Aorta (tissue), 5 donors: ENCODE measurements at places on chromosomes 3 and 15.

DNA sequence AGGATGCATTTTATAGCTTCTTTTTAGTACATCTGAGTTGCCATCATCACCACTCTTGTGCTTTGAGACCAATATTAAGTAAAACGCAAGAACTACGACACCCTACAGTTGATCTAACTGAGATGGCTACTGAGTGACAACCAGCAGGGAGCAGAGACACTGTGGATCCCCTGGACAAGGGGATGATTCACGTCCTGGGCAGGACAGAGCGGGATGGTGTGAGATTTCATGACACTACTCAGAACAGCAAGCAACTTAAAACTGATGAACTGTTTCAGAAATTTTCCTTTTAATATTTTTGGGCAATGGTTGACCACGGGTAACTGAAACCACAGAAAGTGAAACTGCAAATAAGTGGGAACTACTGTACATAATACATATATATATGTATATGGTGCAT lies 299.2 kb downstream of the ADAMTS17 start:
- no peak for DNase-seq

DNA sequence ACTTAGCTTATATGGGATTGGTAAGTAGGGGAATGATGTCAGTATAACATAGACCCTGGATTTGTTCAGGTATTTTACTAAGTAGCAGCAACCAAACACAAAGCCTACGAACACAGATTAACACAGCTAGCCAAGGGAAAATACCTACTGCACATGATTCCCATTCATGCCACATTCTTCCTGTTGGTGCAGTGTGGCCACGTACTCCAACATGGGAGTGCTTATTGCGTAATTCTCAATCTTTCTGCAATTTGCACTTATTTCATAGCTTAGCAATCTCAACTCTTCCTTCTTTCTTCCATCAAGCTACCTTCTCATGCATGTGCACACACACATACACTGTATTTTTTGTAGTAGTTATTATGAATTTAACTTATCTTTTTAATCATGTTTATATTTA lies 186.8 kb downstream of the IL5RA start:
- DNase-seq, result no peak

GRCh38 chr3:133258358-133258757 lies 141.5 kb upstream of the BFSP2 start:
- DNase-seq, result no peak

GRCh38 chr3:123749711-123750110 lies 134.4 kb downstream of the MYLK start:
- DNase-seq, result no peak

DNA sequence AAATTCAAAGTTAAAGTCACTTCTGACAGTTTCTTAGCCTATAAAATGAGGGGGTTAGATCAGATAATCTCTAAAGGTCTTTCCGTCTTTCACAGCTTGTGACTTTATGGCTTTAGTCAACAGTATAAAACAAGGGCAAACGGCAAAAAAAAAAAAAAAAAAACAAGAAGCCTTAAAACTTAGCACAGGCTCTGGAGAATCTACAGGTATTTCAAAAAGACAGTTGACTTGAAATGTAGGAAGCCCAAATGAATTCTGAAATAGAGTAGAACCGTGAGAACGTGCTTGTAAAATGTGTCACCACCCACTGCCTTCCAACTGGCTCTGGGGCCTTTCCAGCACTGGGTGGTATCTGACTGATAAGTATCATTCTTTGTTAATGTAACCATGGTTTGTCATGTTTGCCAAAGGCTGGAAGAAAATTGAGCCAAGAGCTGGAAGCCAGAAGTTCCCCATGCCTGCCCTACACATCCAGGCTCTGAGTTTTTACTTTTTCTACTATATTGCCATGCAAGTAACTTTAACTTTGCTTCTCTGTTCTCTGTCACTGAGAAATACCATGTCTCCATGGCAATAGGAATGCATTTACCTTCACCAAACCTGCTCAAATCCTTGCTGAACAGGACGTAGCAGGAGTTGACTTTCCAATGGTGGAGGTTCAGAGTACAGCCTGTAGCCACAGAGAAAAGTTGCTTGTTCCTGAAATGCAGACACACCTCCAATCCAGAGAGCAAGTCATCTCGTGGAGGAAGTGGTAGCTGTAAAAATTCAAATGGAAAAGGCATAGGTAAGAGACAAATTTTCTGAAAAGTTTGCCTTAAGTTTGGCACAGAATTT lies 35.8 kb upstream of the THSD4 start:
- DNase-seq, result peak; percentile 84

- DNase-seq, result no peak
Measured at GRCh38 chr15:81851757-81852156, 194.1 kb downstream of the MEX3B start.

GRCh38 chr15:98120561-98120960 lies 160.1 kb downstream of the ARRDC4 start:
- DNase-seq, result no peak

- DNase-seq, result no peak
Measured at GRCh38 chr3:116233711-116234357, 211.5 kb downstream of the LSAMP start.

DNA sequence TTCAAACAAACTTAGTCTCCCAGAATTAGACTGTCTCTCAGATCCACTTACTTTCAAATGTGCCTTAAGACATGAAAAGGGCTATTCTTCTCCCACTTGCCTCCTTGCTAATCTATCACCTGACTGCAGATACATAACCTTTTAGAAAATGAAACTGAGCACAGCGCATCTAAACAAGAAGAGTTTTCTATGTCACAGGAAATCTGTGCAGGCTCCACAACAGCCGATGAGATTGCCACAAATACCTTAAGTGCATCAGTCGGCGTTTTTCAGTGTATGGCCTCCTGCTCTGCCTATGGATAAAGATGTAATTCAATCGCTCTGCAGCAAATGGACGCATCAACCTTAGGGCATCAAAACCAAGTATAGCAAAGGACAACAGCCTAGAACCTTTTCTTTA lies 544.2 kb downstream of the FOXP1 start:
- no peak for DNase-seq

DNA sequence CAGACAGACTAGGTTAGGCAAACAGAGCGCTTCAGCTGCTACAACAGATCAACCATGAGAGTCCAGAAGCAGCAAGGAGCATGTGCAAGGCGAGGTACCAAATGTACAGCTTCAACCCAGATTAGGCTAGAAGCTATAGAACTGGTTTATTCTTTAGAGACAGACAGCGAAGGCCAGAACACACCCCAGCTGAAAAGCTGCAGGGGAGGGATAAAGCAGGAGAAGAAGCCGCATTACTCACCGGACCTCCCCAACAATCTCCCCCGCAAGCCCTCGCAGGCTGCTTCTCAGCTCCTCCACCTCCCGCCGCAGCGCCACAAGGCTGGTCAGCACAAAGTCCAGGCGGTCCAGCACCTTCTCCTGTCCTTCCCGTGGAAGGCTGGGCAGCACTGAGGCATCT lies 3.3 kb downstream of the RMDN3 start:
- no peak for DNase-seq

DNA sequence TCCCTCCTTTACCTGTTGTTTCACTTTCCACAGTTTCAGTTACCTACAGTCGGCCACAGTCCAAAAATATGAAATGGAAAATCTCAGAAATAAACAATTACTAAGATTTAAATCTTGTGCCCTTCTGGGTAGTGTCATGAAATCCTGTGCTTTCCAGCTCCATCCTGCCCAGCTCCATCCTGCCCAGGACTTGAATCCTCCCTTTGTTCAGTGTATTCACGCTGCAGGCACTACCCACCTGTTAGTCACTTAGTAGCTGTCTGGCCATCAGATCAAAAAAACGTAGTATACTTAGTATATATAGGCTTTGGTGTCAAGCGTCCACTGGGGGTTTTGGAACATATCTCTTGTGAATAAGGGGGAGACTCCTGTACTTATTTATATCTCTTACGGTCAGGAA lies 329.0 kb upstream of the SEMA6D start:
- DNase-seq, result no peak
